WTC11 (cell line): ENCODE measurements at places on chromosomes 4 and X.

GRCh38 chrX:40201329-40201885 lies 103.6 kb upstream of the BCOR start:
- DNase-seq: no peak

- DNase-seq: no peak
Measured at GRCh38 chr4:73070074-73070390, 516 bp upstream of the COX18 start.

DNA sequence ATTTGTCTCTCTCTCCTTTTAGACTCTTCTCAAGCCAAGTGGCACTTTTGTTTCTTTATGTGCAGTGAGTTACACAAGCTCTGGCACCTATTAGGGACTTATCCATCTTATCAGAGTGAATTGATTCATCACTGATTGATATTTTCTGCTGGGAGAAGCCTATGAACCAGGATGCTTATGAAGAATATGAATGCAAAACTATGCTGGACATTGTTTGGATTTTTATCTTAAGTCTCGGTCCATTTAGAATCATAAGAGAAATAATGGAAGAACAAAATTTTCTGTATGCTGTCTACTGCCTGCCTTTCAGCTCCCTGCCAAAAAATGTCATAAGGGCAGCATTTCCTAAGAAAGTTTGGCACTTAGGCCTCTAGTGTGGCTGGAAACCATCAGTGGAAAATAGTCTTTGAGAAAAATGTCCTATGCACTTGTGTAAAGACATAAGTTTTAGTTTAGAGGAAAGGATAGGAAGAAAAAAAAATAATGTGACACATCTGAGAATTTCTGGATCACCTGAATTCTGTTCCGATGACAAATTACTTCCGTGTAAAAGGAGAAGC lies 365.7 kb upstream of the MAD2L1 start:
- DNase-seq: no peak

- DNase-seq: peak; percentile 98
Measured at GRCh38 chr4:1289207-1290164, at the start of gene MAEA. Gene MAEA, plus strand, starts transcription at chr4:1289891. Its CDS starts 23 bp downstream, at chr4:1289914.
